ENCODE measurements at places on chromosomes 6 and 20. TPM values are rescaled to one million over a fixed set of nuclear protein-coding genes. Genes with fewer than 3 reads are reported as not detected.

POPDC3 gene
- 0.46 TPM for total RNA-seq

FOXA2 gene
- total RNA-seq: 0.19 TPM

SUMO4 gene
- 5.3 TPM for total RNA-seq

CCDC170 gene
- total RNA-seq: 2.4 TPM

OR2H2 gene
- not detected for total RNA-seq

DEFB132 gene
- 2.4 TPM for total RNA-seq

WFDC12 gene
- total RNA-seq: not detected
